ENCODE measurements at places on chromosomes 6 and 20. TPM values are rescaled to one million over a fixed set of nuclear protein-coding genes. Genes with fewer than 3 reads are reported as not detected.

TSHZ2 gene
- total RNA-seq = 12.7 TPM

C20orf202 gene
- total RNA-seq = not detected

EGFL8 gene
- total RNA-seq = 2.3 TPM

ERVFRD-1 gene
- not detected for total RNA-seq

ZSCAN23 gene
- total RNA-seq = 8.2 TPM

DNAH8 gene
- total RNA-seq = 4.8 TPM

SYNDIG1 gene
- 11.7 TPM for total RNA-seq

SEL1L2 gene
- not detected for total RNA-seq

PLA2G7 gene
- 10.6 TPM for total RNA-seq

DNA sequence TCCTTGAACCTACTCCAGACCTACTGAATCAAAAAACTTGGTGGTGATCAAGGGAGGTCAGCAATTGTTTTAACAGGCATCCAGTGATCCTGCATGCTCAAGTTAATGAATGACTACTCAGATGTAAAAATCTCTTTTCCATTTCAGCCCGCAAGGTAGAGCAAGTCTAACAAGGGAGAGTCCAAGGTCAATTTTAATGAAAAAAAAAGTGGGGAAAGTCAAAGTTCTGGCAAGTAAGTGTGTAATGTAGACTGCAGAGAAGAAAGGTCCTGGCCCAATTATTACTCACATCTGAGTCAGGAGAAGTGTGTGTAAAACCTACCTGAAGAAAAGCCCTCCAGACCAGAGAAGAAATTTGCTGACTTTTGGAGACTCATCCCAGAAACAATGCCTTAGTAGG, 193.5 kb downstream of the UBE3D start:
- no peak for DNase-seq

DNA sequence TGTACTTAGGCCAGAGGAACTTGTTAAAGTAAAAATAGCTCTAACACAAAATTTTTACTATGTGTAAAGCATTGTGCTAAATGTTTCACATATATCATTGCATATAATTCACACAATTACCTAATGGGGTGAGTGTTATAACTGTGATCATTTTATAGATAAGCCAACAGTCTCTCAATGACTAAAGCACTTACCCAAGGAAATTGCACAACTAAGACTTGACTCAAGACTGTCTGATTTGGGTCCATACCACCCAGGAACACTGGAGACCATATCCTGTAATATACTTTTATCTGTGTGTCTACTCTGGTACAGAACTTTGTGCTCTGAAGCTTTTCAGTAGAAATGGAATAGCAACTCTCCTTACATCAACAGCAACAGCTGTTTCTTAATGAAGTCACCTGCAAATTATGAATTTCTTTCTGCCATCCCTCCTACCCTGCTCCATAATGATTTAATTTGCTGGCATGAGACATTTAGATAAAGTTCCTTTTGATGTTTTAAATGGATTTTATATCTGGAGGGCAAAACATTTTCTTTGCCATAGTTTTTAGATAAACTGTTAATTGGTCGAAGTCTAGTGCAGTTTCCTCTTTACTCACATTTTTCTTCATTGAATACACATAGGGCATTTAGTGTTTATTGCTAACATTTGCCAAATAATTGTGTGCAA, 47.5 kb downstream of the TSPYL4 start:
- DNase-seq = no peak

DNA sequence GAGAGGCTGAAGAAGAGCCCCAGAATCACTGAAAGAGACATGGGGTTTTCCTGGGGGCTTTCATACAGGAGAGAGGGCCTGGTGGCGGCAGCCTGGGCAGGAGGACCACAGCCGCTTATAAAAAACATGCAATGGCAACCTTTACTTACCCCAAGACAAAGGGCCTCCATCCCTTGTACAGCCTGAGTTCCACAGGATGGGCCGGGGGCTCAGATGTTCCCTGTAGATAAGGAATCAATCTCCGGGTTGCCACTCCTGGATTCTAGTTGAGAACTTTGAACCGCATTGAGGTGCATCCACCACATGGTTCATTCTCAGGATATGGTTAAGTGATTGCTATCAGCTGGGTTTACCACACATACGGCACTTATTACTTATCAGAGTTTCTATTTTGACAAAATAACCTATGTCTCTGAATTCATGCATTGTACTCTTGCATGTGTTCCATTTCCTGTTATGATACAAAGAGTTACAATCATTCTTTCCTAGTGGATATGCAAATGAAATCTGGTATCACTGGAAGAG, 677.6 kb downstream of the KIF16B start:
- DNase-seq = no peak

DNA sequence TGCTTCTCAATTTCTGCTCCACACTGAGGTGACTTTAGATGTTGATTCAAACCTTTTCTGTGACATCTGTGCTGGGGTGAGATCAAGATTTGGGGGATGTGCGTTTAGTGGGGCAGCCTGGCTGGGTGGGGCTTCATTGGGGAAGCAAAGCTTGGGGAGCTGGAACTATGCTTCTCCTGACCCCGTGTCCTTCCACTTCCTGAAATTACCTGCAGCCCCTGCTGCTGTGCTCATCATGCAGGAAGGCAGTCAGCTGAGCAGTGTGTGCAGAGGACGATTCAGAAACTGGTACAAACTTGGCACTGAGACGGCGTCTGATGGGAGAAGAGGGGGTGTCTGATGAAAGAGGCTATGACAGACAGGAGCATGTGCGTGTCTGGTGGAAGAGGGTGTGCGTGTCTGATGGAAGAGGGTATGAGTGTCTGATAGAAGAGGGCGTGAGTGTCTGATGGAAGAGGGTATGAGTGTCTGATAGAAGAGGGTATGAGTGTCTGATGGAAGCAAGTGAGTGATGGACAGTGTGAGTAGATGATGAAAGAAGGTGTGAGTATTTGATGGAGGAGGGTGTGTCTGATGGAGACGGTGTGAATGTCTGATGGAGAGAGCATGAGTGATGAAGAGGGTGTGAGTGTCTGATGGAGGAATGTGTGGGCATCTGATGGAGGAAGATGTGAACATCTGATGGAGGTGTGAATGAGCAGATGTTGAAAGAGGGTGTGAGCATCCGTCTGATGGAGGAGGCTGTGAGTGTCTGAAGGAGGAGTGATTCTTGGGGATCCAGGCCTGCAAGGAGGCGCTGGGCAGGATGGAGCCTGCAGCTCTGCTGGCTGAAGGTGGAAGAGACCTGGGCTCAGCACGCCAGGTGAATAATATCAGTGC, 103.4 kb downstream of the SYCP2 start:
- no peak for DNase-seq

DNA sequence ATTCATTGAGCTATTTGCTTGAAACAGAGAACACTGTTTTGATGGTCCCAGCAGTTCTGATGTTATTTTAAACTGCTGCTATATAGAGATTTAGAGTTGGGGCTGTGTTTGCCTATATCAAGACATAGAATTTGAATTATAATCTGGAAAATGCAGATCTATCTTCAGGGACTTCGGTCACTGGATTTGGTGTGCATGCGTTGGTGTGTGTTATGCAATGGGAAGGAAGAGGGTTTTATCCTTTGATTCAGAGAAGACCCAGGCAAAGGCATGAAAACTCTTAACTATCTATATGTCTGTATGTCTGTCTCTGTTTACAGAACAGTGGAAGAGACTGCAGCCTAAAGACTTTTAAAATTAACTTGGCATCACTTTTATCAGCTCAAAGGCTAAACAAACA, 2.0 kb downstream of the ADGRB3 start:
- no peak for DNase-seq

- DNase-seq = peak; percentile 11
These were observed 148.3 kb downstream of the GPX5 start for GRCh38 chr6:28673787-28674671.

- DNase-seq = no peak
These were observed 80.3 kb upstream of the DUSP22 start for GRCh38 chr6:211871-212497.

GRCh38 chr6:7153789-7154188, 46.0 kb downstream of the RREB1 start:
- no peak for DNase-seq

GRCh38 chr6:89035252-89036101, 45.1 kb upstream of the PNRC1 start:
- peak; percentile 35 for DNase-seq

DNA sequence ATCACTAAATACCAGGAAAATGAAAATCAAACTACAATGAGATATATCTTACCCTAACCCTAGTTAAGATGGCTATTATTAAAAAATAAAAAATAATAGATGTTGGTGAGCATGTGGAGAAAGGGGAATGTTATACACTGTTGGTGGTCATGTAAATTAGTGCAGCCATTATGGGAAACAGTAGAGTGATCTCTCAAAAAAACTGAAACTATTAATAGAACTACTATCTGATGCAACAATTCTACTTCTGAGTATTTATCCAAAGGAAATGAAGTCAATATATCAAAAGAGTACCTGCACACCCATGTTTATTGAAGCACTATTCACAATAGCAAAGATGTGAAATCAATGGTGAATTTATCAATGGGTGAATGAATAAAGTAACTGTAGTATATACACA, 48.6 kb downstream of the HLA-A start:
- DNase-seq = no peak

DNA sequence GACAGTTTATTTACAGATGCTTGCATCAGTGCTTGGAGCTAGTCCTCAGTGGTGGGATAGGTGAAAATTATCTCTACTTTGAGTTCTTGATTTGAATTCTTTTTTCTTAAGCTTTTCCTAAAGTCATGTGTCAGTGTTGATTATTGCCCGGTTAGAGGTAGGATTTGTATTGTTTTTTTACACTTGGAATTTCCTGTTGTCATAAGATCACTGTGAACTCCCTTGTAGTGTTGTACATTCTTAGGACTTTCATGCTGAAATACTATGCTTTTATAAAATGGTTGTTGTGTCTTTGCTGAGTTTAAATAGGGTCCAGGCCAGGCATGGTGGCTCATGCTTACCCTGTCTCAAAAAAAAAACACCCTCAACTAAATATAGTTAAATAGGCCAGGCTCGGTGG, 20.3 kb downstream of the ASXL1 start:
- DNase-seq = no peak

DNA sequence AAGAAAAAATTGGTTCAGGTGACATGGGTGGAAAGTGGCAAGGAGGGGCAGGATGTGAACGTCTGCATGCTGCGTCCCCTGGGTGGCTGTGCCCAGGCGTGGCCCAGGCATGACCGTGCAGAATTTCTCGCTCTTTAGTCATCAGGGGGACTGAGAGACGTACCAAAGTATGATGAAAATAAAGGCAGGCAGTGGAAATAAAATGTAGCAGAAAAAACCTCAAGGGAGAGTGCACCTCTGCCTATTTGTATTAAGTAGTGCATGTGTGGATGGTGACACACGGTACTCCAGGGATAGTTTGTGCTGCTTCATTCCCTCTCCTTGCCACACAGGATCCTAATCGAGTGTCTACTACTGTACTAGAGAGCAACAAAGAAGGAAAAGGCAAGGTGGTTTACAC, 81.1 kb downstream of the ATP9A start:
- no peak for DNase-seq

DNA sequence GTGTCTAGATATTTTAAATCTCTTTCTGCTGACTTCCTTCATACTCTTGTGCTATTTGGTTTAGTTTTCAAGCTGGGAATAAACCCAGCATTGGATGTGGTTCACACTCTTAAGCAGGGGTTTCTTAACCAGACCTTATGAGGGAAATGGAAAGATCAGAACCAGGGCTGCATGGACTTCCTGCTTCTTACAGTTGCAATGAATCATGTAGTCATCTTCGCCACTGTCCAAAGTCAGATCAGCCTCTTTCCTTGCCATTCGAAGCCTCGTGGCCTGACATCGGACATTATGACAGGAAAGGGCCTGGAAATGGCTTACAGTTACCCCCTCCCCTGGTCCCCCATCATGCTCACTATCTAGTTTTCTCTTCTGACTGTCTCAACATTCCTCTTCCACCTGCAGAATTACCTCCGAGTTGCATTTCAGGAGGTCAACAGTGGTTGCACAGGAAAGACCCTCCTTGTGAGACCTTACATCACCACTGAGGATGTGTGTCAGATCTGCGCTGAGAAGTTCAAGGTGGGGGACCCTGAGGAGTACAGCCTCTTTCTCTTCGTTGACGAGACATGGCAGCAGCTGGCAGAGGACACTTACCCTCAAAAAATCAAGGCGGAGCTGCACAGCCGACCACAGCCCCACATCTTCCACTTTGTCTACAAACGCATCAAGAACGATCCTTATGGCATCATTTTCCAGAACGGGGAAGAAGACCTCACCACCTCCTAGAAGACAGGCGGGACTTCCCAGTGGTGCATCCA, 16.8 kb upstream of the NAA20 start:
- DNase-seq = no peak

GRCh38 chr6:109377717-109378116, 4.5 kb downstream of the CD164 start:
- no peak for DNase-seq

GRCh38 chr20:53530440-53530839, 63.2 kb downstream of the ZNF217 start:
- no peak for DNase-seq

GRCh38 chr6:166223079-166223478, 55.4 kb upstream of the TBXT start:
- no peak for DNase-seq

DNA sequence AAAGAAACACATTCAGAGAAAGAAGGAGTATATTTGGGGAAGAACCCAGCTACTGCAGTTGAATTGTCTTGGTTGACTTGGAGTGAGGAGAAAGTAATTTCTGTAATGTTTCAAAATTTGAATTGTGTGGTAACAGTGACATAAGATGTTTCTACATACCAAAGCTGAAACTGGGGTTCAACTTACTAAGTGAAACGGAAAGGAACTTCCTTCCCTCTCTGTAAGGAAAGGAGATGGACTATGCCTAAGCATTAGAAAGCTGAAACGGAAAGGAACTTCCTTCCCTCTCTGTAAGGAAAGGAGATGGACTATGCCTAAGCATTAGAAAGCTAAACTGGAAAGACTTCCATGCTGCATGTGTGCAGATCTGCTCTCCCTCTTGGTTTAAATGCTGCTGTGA, 46.0 kb downstream of the HUS1B start:
- no peak for DNase-seq

- DNase-seq = peak; percentile 91
These were observed 586.9 kb upstream of the ARID1B start for GRCh38 chr6:156190270-156190669.

- no peak for DNase-seq
These were observed 502.4 kb upstream of the PTCHD4 start for GRCh38 chr6:48613231-48613949.

DNA sequence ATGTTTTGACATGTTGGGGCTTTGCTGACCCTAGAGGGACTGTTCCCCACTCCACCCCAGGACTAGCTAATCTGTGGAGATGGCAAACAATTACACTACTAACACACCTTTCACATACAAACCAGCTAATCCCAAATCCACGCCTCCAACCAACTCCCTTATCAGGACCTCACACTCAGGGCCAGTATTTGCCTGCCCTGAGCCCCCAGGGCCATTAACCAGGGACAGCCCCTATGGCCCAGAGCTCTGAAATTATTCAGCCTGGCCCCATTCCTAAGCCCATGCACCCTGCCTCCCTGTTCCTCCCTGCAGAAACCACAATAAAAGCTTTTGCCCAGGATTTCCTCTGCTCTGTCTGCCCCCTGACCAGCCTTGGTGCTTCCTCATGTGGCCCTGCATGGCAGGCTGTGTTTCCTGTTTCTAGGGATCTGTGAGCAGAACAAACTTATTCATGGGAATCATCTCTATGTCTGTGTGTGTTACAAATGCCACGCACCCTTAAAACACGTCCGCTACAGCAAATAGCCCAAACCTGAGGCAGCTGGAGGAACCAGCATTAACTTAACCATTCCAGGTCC, 121.2 kb downstream of the PXDC1 start:
- DNase-seq = no peak

- no peak for DNase-seq
These were observed 277.7 kb downstream of the ADGB start for GRCh38 chr6:146876271-146877151.

Measured in thyroid gland (tissue), 4 donors.